ENCODE measurements at places on chromosomes 3 and 15. TPM values are rescaled to one million over a fixed set of nuclear protein-coding genes. Genes with fewer than 3 reads are reported as not detected.

Gene C3orf49
- total RNA-seq: not detected

DNA sequence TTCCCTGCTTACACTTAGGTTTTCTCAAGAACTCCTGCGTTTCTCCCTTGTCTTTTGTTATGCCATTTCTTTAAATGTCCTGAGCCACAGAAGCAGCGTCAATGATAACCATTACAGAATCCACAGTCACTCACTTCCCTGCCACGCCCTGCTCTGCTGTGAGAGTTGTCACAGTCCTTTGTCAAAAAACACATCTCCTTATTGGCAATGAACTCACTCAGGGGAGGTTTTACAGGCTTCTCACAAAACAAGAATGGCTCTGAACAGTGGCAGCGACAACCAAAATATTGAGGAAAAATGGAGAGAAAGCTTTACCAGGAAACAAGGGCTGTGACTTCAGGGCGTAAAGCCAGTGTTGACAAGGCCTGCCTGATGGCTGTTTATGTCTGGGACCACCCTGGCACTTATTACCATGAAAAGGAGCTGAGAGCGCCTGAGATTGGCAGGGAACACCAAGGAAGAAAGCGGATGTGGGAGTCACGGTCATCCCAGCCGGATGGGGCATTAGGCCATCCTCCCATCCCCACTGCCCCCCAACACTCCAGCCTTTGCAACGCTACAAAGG lies 111.5 kb downstream of the ADAMTS9 start:
- no peak for DNase-seq

Gene HTR3D
- not detected for total RNA-seq

Gene PRR23A
- not detected for total RNA-seq

- no peak for DNase-seq
These were observed 22.5 kb upstream of the TSPAN3 start for GRCh38 chr15:77093436-77093835.

- no peak for DNase-seq
These were observed 14.1 kb downstream of the CYP1A2 start for GRCh38 chr15:74762791-74763150.

- DNase-seq: no peak
These were observed 134.1 kb downstream of the MBNL1 start for GRCh38 chr3:152402695-152403451.

DNA sequence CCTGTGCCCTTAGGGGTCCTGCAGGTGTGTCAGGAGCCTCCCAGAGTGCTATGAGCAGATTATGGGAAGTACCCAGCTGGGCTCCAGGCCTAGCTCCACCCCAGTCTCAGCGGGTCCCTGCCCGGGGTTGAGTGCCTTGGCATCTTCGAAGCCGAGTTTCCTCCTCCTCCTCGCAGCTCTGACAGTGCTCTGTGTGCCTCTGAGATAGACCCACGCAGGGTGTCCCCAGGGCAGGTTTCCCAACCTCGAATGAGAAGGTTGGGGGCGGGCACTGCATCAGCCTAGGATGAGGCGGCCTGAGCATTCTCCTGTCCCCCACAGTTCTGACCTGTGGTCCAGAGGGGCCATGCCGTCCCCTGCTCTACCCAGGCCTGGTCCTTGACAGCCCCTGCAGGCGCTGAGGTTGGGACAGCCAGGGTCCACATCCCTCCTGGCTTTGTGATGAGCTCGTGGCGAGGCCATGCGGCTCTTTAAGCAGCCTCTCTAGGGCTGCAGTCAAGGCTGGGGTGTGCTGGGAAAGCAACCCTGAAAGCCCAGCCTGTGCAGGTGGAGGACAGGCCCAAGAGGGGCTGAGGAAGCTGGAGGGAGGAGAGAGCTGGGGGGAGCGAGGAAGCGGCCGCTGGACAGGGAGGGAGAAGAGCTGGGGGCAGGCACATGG lies 20.2 kb upstream of the SKOR1 start:
- DNase-seq: no peak

Data from activated naive CD4-positive, alpha-beta T cell treated with anti-CD3 and anti-CD28 coated beads, Interleukin-2, amount 50 U/mL, for 72 hours (primary cell).